Stimulated activated CD4-positive, alpha-beta T cell treated with anti-CD3 and anti-CD28 coated beads, Interleukin-1b, Interleukin-23, amount 100 ng/mL, for 1 hour (primary cell): ENCODE measurements at places on chromosomes 3 and 15.

GRCh38 chr3:33364531-33365128, 75.6 kb downstream of the UBP1 start:
- no peak for DNase-seq

- no peak for DNase-seq
Measured at GRCh38 chr15:29849716-29850115, 27.4 kb upstream of the TJP1 start.

DNA sequence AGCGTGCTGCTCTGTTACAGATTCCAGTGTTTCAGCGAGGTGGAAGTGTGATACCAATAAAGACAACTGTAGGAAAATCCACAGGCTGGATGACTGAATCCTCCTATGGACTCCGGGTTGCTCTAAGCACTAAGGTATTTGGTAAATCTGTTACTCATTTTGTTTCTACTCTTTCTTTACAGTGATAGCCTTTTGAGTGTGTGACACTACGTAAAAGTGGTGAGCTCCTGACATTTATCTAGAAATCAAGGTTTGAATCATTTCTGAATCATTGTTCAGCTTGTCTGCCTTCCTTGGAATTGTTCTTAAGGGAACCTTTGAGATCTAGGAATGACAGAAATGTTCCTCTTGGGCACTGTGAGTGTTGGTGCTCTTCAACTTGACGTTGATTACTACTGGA, 11.2 kb upstream of the CAPN3 start:
- no peak for DNase-seq

- no peak for DNase-seq
Measured at GRCh38 chr3:119643528-119643927, 16.9 kb downstream of the POPDC2 start.

DNA sequence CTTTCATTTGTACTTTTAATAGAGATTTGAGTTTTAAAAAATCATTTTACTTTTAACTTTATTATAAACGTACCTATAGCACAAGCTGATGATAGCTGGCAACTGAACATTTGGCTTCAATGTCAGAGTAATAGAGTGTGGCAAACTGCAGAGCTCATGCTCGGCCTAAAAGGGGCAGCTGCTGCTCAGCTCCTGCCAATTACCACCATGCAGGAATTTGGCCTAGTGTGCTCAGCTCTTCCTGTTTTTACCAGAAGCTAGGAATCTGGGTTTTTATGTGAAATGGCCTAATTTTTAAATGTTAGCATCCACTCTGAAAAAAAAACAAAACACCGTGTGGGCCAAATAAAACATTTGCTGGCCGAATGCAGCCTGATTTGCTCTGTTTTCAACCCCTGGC, 1.8 kb downstream of the IFT122 start:
- no peak for DNase-seq

DNA sequence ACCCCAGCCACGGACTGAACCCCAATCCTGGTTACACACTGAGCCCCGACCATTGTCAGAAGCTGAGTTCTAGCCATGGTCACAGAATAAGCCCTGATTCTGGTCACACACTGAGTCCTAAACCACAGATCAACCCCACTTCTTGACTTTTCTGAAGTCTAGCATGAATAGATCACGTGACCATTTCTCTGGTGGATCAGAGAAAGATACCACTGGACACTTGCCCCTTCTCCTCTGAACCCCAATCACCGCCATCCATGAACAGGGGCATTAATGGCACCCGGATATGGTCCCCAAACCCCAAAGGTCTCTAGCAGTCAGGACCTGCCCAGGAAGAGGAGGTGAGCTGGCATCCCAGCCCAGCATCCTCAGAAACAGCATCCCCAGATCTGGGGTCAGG, 9.1 kb downstream of the HCN4 start:
- no peak for DNase-seq

DNA sequence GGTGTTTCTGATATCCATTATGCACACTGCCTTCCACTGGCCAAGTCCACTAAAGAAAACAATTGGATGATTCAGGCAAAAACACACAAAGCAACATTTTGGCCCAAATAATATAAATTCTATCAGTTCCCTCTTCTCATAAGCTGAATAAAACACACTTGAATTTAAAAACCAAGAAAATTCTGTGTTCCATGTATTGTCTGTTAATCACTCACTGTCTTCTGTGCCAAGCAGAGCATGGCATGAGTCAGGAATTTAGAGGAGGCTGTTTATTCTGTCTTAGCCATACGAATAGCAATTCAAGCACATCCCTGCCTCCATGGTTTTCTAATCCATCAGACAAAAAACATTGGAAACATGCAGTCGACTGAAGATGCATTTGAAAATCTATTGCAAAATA, 215.6 kb upstream of the UMPS start:
- no peak for DNase-seq

GRCh38 chr3:37601832-37602231, 259.8 kb upstream of the CTDSPL start:
- DNase-seq, result no peak

DNA sequence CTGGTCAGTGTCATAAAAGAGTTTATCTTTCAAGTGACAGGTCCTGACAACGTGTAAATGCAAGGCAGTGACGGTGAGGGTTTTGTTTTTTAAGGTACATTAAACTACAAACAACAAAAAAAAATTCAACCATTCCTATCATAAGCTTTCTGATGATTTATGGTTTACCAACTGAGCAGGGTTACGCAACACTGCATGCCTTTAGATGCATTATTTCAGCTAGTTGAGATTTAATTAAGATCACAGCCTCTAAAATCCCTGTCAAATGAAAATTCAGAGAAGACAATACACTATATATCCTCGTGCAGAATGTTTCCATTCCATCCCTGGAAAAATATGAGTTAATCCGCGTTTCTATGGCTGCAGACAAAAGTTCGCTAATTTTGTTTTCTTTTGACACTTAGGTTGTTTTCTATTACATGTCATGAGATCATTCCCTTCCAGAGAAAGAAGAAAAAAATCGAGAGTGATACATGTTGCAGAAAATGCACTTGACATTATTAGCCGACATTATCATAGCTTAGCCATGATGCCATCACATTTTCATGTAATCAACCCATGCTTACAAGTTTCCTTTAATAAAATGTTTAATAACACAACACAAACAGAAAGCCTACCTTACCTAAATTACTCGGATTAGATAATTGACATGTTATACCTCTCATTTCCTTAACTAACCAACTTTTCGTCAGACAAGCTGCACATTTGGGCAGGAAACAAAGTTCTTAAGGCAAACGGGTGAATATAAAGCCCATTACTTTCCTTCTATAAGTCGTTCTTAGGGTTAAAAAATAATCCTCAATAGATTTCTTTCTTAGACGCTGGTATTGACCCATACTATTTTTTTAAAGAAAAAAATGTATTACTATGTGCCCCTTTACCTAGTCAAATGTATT, 521.2 kb downstream of the FOXP1 start:
- no peak for DNase-seq

DNA sequence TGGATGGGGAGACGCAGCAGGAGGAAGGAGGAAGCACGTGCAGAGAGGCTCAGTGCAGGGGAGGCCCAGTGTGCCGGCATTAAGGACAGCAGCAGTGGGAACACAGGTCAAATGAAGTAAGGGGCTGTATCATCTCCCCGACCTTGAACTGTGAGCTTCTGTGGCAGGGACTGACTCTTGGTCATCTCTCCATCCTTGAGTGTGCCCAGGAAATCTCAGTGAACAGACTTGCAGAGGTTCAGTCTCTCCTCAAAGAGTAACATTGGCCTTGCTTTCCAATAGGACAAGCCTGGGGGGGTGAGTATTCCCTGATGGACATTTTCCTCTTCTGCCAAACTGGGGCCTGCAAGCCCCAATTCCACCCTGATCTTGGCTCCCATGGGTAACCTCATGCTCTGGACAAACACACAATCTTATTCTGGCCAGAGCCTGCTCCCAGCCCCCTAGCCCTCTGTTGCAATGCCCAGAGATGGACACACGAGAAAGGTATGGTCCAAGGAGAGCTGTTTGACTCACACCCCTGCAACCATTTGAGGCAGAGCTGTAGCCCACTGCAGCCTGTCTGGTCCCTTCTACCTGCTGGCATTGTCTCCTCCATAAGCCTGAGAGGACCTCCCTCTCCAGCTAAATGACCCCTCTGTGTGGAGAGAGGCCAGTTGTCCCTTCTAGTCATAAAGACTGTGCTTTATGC, 50.9 kb downstream of the TLE3 start:
- DNase-seq, result no peak

- no peak for DNase-seq
Measured at GRCh38 chr15:83858820-83859505, 205.0 kb downstream of the ADAMTSL3 start.

DNA sequence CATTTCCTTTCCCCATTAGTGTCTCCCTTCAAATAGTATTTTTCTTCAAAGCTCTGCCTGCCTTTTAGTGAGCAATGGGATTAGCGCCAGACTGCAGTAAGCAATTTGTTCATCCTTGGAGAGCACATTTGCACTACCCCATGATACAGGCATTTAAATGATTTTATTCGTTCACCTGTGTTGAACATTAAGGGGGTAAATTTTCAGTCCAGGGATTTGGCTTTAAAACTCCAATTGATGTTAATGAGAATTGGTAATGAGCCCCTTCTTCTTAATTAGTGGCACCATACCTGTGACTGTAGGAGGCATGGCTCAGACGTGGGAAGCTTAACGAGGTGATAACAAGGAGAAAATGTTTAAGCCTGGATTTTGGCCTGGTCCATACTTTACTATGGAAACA, 161.4 kb upstream of the NANOGP8 start:
- DNase-seq, result no peak

DNA sequence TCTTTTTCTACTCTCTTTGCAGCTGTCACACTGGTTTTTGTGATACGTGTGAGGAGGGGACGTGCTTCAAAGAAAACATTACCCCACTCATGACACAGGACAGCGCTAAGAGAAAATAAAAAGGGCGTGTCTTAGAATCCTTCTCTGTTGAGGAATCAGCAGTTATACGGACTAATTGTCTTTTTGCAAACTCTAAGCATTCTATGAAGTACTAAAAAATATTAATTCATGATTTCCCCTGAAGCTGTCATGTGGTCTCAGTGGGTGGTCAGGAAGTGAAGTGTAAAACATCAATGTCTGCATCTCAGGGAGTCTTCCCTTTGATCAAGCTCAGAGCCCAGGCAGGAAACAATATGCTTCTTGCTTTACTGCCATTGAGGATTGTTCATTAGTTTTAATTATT, 117.5 kb upstream of the CRBN start:
- no peak for DNase-seq

DNA sequence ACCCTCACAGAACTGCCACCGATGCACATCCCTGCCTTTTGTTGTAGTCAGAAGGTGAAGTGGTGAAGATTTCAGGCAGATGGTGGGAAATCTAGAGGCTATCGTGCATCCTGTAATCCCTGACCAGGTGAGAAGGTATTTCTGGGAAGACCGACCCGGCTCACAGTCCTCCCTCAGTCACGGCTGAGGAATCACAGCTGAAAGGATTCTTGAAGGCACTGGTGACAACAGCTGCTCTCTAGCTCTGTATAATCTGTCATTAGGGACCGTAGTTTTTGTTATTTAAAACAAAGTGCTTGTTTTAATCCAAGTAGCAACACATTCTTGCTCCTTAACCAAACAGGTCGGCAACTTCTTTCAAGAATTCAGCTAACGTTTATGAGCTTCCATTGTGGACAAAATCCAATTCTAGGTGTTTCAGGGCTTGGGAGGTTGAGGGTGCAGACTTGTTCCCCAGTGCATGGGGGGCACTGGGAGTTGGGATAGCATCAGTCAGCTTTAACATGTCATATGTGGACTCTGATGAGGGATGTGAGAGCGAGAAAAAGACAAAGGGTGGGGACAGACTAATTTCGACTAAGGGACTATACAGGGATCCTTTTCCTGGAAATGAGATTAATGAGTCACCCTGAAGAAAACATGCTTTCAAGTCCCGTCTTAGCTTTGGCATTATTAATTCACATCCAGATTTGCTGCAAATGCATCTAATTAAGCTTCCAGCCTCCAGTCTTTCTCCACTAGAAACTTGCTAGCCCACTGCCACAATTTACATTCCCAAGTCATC, 141.0 kb upstream of the RASGRP1 start:
- no peak for DNase-seq

GRCh38 chr3:130894130-130894985, 474 bp downstream of the ATP2C1 start:
- DNase-seq, result no peak

GRCh38 chr3:31185062-31185357, 290.5 kb upstream of the GADL1 start:
- DNase-seq, result no peak

GRCh38 chr3:426072-426471, 229.5 kb downstream of the CHL1 start:
- no peak for DNase-seq

- DNase-seq, result no peak
Measured at GRCh38 chr3:148605521-148605920, 92.2 kb upstream of the AGTR1 start.

GRCh38 chr15:73589766-73590165, 43.4 kb downstream of the NPTN start:
- no peak for DNase-seq

DNA sequence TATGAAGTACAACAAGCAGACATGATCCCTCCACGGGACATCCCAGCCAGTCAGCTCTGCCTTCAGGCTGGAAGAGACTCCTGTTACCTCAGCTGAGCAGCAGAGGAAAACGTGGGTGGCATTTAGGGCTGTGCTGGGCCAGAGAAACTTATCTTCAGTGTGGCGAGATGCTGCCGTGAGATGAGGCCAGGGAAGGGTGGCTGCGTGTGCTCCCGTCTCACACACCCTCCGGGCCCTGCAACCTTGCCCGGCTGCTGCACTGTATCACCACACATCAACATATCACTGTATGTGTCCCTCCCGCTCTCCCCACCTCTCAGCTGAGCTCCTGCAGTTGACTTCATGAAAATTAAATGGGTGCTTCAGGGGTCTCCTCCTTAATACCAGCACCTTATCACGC, 23.4 kb downstream of the BMF start:
- no peak for DNase-seq

- no peak for DNase-seq
Measured at GRCh38 chr15:99995543-99995942, 262.3 kb upstream of the LYSMD4 start.

GRCh38 chr15:87439090-87439489, 817.4 kb downstream of the NTRK3 start:
- DNase-seq, result no peak

DNA sequence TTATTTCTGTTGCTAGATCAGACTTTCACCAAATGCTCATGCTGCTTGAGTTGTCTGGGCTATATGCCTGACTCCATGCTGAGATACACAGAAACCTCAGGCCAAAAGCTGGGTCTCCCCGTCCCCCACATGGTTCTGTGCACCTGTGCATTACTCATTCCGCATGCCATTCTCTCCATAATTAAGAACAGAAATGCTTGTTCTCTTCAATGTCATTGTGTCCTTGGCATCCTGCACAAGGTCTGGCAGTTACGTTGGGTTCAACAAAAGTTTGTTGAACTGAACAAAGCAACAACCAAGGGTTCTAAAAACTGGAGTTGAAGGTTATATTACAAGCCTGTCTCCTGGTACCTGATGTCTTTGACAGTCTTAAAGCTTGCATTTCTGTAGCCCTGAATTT, 177.5 kb downstream of the FNDC3B start:
- DNase-seq, result no peak

- DNase-seq, result no peak
Measured at GRCh38 chr15:98905963-98906711, 101.5 kb downstream of the PGPEP1L start.

GRCh38 chr15:66851311-66852063, 149.5 kb downstream of the SMAD6 start:
- DNase-seq, result peak; percentile 65

- no peak for DNase-seq
Measured at GRCh38 chr15:56957812-56958406, 39.5 kb downstream of the TCF12 start.

GRCh38 chr3:140753865-140754754, 76.2 kb downstream of the TRIM42 start:
- DNase-seq, result no peak
